ENCODE measurements at places on chromosomes 2 and 18.

DNA sequence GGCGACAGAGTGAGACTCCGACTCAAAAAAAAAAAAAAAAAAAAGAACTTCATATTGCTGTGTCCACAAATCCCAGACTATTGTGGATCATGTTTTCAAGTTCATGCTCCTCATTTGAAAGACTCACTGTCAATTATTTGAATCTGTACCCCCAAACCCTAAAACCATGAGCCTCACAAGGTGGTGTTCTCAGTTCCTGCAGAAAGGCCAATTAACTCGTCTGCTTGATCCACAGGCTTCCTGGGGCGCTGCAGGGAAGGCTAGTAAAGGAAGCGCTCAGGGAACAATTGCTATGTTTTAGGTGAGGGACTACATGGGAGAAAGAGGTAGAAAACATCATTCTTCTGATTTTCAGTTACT is 396.8 kb upstream of the NETO1 start:
- no peak for DNase-seq

DNA sequence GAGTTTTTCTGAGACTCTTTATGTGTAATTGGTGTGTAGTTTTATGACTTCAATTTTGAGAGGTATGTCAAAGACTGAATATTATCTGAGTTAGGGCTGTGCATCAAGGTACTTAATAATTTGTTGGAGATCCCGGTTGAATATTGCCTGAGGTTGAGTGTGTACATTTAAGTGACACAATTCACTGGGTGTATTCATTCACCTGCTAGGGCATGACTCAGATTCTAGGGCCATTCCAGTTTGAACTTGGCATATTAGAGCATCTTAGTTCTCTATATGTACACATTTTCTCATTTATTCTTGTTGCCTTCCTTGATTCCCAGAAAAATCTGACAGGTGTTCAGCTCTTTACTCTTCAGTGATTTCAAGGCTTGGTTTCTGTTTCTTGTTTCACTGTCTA is 12.5 kb downstream of the MAP4K4 start:
- no peak for DNase-seq

GRCh38 chr2:149651229-149651628 is 63.7 kb upstream of the MMADHC start:
- DNase-seq = no peak

- no peak for DNase-seq
These were observed 49.4 kb upstream of the CWC22 start for GRCh38 chr2:180056367-180057118.

DNA sequence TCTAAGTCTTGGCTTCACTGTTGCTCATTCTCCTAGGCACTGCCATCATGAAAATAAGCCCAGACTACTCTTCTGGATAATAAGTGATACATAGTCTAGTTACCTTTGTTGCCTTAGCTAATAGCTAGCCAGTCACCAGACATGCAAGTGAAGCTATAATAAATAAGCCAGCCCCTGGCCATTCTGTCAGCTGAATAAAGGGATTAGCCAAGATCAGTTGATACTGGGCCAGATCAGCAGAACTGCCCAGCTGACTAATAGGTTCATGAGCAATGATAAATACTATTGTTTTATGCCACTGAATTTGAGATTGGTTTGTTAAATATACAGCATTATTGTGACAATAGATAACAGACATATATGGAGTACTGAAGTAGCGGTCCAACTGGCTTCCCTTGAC is 8.0 kb upstream of the C2orf69 start:
- no peak for DNase-seq

DNA sequence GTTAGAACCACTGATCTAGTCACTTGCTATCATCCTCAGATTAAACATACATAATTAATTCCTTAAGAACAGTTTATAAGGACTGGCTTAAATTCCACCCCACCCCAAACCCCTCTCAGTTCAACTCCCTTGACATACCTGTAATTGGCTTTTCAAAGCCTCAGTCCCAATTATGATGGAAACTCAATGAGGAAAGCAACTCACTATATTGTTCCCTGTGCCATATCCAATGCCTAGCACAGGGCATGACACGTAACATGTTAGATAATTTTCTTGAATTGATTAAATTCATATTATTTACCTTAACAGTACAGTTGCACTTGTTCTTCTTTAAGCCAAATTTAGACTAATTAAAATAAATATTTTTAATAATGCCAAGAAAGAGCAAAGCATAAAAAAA is 465.1 kb upstream of the CHAC2 start:
- no peak for DNase-seq

GRCh38 chr2:22885245-22885644 is 499.7 kb upstream of the KLHL29 start:
- no peak for DNase-seq

DNA sequence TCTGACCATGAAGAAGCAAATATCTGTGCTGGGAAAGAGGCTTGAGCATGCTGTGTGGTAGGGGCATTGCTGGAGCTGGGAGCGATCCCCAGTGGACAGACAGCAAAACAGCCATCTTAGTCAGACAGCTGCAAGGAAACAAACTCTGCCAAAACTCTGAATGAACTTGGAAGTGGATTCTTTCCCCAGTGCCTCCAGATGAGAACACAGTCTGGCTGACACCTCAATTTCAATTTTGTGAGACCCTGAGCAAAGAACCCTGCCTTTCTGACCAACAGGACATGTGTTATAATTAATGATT is 23.2 kb upstream of the FAP start:
- no peak for DNase-seq

DNA sequence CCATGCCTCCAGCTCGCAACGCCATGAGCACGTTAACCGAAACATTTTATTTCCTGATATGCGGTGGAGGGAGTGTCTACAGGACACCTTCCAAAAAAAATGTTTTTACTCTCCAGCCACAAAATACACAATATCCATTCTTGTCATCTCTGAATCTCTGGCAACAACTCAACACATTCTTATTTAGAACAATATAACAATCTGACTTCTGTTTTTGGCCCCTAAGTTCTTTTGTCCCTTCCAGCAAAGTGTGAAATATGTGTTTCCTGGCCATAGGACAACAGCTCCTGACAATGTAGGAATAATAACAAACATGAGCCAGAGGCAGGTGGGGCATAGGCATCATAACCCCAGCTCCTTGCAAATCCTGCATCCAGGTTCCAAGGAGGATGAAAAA is 163.0 kb downstream of the DDX1 start:
- DNase-seq = no peak

DNA sequence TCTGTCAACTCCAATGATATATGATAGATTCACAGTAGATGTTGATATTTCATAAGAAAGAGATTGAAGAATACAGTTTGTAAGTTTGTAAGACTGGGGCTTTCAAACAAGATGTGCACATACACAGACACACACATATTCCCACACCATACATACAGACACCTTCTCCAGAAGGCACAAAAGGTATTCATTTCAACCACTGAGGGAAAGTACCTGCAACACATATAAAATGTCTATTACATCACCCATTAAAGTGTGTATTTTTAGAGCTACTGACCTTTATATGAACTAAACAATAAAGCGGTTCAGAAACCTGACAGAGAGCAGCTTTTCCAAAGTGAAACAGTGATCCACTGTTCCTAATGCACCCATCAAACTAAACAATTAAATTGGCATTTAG is 53.3 kb downstream of the CCDC148 start:
- DNase-seq = no peak

DNA sequence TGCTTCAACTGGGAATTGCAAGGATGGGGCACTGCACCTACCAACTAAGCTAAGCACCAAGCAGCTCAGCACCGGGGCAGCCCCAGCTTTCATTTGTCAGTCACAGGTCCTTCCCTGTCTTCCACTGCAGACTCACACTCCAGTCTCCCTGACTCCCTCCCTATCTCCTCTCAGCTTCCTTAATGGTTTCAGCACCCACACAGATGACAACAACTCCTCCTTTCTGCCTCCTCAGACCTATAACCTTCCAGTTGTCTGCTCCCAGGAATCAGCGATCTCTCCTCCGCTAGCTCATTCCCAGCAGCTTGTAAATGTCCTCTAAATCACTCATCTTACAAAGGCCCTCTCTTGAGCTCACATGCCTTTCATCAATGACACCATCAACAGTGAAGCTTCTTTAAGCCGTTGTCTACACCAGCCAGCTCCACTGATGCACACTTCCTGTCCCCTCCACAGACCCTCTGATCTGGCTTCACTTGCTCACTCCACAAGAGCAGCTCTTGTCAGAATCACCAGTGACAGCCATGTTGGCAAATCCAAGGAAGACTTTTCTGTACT is 32.1 kb downstream of the CLASP1 start:
- DNase-seq = no peak

DNA sequence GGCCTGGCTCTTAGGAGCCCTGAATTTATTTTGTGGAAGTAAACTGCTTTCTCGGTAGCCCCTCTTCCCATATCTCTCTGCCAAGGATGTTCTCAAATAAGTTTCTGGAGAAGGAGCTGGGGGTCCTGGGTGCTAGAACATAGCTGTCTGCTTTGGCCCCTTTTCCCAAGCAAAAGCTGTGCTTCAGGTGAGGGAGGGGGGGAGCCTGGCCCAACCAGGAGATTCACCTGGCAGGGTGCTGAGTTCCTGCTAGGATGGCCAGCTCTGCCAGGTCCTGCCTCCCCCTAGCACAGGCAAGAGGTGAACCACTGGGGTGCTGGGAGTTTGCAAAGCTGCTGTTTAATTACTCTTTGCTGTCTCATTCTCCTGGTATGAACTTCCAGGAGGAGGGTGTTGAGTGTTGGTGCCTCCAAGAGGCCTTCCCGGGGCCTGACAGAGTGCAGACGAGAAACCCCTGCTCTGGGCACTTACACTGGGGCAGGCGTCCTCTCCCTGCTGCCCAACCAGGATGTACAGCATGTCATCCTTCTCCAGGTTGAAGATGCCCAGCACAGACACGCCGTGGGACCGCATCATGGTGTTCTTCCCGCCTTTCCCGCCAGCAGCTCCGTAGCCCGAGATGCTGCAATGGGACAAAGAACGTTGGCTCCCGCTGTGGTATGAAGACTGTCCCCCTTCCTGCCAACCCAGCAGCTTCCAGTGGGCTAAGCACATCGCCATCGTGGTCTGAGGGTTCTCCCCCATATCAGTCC is 124.2 kb downstream of the CLIP4 start:
- no peak for DNase-seq

DNA sequence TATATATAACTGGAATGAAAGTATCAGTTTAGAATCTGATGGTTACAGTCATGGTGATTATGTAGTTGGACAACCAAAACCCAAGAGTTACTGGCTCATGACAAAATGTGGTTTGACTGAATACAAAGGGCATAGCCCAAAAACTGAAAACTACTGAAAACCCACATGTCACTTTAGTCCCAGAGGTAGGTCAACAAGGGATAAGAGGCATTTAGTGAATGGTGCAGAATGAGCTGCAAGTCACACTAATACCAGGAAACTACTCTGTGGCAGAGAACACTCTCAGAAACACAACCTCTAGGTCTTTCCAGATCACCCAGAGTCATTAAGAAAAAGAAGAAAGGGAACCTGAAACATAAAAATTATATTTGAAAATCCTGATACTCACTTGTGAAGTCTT is 154.5 kb downstream of the AGPS start:
- DNase-seq = no peak

- no peak for DNase-seq
These were observed 419.3 kb upstream of the TNP1 start for GRCh38 chr2:217279140-217279539.

GRCh38 chr2:71360434-71360975 is 28.9 kb downstream of the ZNF638 start:
- DNase-seq = no peak

GRCh38 chr2:25586726-25587144 is 86.6 kb downstream of the DTNB start:
- DNase-seq = peak; percentile 74

DNA sequence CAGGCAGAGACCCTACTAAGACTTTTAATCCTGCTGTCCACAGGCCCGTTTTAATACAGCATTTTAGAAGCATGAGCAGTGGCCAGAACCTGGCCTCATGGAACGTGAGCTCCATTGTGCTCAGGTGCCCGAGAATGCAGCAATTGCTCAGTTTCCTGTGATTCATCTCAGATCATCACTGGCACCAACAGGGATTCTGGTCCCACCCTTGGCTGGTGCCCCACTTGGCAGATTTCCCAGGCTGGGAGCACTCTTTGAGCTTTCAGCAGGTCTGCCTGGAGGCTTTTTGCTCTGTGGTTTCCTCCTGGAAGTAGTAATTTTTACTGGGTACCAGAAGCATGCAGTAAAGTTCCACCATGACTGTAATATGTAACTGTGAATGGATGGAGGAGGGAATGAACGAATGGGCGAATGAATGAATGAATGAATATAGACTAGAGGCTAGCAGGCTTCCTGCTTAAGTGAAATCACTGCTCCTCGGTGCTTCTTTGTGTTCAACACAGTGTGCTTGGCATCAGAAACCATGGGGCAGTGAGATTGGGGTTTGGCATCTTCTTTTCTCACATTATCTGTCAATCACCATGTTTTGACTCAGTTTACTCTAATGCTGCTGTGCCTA is 312.9 kb downstream of the PRKCE start:
- DNase-seq = no peak

GRCh38 chr18:42048158-42048557 is 93.1 kb downstream of the PIK3C3 start:
- no peak for DNase-seq

- peak; percentile 76 for DNase-seq
These were observed 89.4 kb downstream of the HDAC4 start for GRCh38 chr2:239311132-239312040.

All from globus pallidus (tissue), 1 donor.